ENCODE measurements at places on chromosomes 3 and 15.

DNA sequence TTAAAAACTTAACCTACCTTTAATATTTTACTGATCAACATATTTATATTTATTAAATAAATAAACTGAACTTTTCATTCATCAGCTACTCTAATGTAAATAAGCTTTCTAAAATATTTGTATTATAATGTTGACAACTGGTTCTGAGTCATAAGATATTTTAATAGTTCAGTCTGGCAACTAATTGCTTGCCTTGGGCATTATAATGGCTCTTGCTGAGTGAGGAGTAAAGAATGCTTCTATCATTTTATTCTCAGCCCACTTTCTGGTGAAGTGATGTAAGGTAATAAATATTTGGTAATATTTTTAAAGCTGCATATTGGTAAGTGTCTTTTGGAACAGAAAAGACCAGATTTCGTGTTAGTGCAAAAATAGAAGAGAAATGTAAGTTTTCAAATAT is 81.5 kb downstream of the DIPK2A start:
- DNase-seq, result no peak

GRCh38 chr3:134857776-134858362 is 62.8 kb downstream of the EPHB1 start:
- no peak for DNase-seq

DNA sequence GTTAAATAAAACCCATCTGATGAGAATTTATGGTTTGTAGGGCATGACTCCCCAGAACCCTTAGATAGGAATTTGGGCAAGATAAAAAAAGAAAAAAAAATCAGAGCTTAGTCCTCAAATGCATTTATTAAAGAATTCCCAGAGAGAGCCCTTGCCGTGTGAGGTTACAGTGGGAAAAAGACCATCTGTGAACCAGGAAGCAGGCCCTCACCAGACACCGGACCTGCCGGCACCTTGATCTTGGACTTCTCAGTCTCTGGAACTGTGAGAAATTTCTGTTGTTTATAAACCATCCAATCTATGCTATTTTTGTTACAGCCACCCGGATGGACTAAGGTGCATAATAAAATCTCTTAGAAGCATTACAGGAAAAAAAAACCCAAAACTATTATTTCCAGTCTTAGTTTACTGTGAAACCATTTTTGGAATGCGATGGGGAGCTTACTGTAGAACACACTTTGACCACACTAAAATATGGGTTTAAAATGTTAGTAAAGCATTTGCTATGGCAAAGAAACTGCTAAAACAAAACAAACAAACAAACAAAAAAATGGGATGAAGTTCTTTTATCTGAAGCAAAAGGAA is 72.2 kb downstream of the LEKR1 start:
- no peak for DNase-seq

DNA sequence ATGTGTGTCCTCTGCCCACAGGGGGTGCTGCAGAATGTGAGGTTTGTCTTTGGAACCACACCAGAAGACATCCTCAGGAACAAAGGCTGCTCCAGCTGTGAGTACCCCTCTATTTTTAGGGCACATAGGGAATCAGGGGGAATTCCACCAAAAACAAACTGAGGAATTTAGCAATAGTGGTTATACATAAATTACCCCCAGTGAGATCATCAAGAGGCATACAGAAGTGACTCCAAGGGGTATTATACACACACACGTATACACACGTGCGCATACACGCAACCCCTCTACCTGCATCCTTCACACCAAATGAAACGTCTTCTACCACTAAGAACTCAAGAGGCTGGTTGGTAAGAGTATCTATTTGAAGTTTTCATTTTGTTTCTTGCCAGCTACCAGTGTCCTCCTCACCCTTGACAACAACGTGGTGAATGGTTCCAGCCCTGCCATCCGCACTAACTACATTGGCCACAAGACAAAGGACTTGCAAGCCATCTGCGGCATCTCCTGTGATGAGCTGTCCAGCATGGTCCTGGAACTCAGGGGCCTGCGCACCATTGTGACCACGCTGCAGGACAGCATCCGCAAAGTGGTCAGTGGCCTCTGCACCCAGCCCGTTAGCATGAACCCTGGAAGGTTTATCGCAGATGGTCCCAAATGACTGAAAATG is 2.9 kb downstream of the THBS1 start:
- no peak for DNase-seq

DNA sequence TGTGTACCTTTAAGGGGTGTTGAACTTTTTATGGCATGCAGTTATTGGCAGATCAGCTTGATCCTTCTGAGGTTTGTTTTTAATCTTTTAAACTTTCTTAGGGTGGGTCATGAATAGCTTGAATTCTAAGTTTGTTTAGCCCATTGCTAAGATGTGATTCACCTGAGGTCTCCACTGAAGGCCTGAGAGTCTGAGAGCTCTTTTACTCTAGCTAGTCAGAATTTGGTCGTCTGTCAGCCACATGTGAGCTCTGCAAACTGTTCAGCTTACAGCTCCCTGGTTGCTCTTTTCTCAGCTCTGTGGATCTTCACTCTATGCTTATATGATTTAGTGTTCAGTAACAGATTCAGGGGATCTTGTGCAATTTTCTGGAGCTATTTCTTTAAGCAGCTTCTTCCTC is 161.3 kb downstream of the ABHD5 start:
- no peak for DNase-seq

DNA sequence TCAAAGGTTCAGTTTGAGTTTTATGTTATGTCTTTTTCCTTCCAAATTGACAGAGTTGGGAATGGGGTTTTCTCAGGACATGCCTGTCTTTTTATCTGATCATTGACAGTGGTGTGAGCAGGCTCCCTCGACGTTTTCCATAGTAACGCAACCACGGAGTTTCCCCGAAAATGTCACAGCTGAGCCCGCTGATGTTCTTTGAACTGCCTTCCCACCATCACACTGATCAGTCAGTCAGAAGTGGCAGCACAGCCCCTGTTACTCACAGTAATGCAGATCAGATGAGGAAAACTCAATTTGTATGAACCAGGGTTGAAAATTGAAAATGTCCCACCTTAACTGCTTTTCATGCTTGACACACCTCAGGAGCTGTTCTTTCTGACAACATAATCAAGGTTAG is 210.4 kb downstream of the NECTIN3 start:
- no peak for DNase-seq

- no peak for DNase-seq
Measured at GRCh38 chr3:120689395-120689794, 7.4 kb upstream of the HGD start.

DNA sequence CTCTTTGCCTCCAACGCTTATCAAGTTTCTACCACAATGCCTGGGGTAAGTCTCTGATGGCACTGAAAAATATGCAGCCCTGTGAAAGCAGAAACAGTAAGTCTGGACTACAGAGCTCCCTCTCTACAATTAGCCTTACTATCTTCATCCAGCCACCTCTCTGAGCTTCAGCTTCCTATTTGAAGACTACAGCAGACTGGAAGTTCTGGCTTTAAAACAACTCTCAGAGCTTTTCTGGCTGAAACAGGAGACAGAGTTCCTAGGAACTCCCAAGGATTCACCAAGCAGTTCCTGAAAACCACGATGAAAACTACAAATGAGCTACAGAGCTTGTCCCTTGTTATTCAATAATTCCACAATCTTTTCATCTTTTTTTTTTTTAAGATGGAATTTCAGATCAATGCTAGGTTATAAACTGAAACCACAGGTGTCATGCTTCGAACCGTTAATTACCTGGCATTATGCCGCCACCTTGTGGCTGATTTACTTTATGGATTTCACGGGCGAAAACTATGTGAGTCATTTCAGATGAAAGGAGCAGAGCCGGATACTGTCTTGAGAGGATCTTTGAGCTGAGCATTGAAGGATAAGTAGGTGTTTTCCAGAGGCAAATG is 3.9 kb downstream of the CRYGS start:
- DNase-seq, result peak; percentile 49

- no peak for DNase-seq
Measured at GRCh38 chr3:99856437-99857220, 39.0 kb downstream of the CMSS1 start.

- DNase-seq, result no peak
Measured at GRCh38 chr15:82951472-82952157, 905 bp downstream of the HOMER2 start.

DNA sequence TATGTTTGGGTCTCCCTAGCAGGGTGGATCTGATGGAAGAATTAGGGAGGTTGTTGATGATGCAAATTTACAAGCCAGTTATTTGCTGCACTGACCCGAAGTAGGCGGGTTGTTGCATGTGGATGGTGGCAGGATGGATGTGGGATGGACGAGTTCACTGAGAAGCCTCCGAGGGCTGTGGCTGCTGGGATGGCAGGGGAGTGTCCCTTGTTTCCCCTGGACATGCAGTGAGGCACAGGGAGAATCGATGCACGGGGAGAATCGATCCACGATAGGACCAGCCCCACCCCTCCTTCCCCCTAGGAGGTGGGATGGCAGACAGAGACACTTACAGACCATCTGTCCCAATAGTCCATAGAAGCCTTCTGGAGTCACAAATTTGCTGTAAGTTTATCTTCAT is 31.0 kb upstream of the KLF13 start:
- DNase-seq, result no peak

- no peak for DNase-seq
Measured at GRCh38 chr3:23748398-23749110, 57.2 kb upstream of the UBE2E1 start.

DNA sequence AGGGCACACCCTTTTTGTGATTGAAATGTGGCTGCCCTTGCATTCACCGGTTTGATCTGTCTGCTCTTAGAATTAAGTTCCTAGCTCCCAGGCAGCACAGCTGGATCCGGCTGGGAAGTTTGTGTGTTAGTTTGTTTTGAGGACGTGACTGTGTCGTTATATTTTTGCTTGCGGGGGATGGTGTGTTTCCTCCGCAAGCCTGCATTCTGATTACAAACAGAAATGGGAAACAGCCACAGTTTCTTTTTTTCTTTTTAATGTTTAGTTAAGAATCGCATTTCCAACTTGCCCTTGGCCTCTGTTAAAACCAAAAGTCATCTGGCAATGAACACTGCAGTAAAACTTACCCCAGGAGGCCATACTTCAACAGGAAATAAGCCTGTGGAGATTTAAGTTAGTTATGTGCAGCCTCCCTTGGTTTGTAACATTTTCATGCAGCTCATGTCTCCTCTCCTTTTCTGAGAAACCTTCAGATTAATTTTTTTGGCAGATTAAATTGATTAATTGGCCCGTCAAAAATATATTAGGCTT is 888 bp downstream of the TMOD3 start:
- no peak for DNase-seq

DNA sequence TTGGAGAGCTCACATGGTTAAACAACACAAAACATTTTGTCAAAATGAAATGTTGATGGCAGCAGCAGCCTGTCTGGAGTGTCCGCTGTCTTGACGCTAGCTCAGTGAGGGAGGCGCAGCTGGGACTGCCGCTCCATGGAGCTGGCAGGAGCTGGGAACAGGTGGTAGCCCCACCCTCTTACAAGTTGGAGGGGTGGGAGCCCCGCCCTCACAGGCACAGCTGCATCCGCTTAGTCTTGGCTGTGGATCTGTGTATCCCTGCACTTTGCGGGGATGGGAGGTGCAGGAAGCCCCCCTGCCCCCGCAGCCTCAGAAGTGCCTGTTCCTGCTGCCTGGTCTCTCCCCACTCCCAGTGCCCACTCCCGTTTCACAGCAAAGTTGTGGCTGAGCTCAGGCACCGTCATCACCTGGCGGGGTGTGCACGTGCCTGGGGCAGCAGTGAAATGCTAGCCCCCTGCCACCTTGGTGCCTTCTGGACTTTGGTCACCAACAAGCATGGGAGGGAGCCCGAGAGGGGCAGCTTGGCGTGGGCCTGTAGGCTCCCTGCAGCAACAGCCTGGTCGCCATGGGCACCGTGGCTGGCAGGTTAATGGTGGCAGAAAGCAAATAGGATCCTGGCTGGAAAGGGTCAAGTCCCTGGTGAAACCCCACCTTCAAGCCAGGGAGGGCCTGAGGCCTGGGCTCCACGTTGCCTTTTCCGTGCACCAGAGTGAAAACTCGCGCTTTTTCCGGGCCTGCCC is 53.8 kb upstream of the CADM2 start:
- DNase-seq, result no peak

- DNase-seq, result no peak
Measured at GRCh38 chr15:43085921-43086320, 19.9 kb downstream of the UBR1 start.

- DNase-seq, result no peak
Measured at GRCh38 chr3:126348308-126348920, 8.8 kb downstream of the KLF15 start.

DNA sequence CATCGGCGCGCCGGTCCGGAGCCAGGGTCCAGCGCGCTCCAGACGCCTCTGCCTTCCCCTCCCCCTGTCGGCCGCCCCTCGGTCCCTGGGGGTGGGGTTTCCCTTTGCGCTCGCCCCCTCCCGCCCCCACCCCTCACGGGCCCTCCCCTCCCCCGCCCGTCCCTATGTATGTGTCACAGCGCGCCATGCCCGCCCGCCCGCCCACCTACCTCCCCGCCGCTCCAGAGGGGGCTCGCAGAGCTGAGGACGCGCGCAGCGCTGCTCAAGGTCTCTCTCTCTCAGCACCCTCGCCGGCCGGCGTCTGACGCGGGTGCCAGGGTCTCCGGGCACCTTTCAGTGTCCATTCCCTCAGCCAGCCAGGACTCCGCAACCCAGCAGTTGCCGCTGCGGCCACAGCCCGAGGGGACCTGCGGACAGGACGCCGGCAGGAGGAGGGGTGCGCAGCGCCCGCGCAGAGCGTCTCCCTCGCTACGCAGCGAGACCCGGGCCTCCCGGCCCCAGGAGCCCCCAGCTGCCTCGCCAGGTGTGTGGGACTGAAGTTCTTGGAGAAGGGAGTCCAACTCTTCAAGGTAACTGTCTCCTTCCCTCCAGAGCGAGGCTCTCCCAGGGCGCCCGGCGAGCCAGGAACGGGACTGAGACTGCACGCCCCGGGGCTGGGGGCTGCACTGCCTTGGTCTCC is at the start of gene ACAN:
ACAN (plus strand) TSS at position 196 of the 679 bp plus-strand sequence. CDS start 32,771 bp downstream, outside the sequence.
- no peak for DNase-seq

GRCh38 chr3:28934126-28934813 is 346.6 kb upstream of the RBMS3 start:
- no peak for DNase-seq

DNA sequence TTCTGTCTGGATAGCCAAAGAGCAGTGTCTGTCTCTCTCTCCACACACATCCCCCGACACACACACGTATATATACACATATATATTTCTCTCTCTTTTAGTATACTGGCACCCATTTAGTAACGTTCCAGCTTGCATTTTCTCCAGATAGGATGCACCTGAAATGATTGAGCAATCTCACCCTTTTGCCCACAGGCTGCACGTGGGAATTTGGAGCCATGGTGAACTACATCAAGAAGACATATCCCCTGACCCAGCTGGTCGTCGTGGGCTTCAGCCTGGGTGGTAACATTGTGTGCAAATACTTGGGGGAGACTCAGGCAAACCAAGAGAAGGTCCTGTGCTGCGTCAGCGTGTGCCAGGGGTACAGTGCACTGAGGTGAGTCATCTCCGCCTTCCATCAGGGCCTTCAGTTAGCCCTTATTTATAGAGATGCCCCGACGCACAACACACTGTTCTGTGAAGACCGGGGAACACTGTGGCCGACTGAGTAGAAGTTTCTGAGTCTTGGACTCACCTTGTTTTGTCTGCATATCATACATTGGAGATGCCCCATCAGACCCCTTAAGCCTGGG is 45.7 kb downstream of the RLBP1 start:
- DNase-seq, result no peak

Measured in stimulated activated CD8-positive, alpha-beta memory T cell treated with anti-CD3 and anti-CD28 coated beads, Interleukin-7, amount 100 ng/mL, for 48 hours (primary cell).